Stimulated activated CD8-positive, alpha-beta memory T cell treated with anti-CD3 and anti-CD28 coated beads, Interleukin-7, amount 100 ng/mL, for 24 hours (primary cell): ENCODE measurements at places on chromosomes 11 and 22.

DNA sequence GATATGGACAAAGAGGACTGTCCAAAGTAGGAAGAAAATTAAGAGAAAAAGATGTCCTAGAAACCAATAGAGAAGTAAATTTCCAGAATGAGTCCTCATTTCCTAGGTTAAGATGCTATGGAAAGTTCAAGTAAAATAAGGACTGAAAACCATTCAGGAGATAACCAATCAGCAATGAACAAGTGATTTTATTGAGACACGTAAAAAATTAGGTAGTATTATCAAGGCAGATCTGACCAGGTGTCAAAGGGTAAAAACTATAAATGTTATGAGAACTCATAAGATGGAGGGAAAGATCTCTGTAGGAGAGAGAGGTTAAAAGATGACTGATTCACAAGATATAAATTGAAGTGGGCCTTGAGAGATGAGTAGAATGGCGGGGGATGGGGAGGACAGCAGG, 50.2 kb downstream of the SPATA19 start:
- DNase-seq = no peak

DNA sequence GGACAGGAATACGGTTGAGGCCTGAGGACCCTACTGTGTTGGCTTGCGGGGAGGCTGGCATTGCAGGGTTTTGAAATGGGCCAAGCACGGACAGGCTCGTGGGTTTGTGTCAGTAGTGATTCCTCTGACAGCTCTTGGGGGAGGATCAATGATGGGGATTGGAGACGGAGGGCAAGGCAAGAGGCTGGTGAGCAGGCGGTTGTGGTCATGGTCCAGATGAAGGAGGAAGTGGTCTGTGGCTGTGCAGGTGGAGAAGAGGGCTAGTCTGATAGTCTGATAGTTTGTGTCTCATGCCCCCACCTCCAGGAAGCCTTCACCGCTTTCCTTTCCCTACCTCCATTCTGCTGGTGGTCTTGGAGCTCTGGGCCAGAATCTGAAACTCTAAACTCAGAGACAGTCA, 3.0 kb downstream of the MAFF start:
- no peak for DNase-seq

- no peak for DNase-seq
These were observed 153.9 kb downstream of the TRPC6 start for GRCh38 chr11:101429703-101430540.

DNA sequence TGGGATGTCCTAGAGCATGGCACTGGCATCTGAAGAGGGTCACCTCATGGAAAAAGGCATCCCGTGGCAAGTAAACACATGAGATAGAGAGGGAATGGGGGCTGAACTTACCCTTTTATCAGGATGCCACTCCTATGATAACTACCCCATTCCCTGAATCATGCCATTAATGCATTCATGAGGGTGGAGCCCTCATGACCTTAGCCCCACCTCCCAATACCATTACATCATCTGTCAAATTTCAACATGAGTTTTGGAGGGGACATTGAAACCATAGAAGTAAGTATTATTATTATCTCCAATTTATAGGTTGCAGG, 65.2 kb downstream of the MTNR1B start:
- DNase-seq = no peak
